NCI-H2171 (cell line): ENCODE measurements at places on chromosomes 16 and 17.

DNA sequence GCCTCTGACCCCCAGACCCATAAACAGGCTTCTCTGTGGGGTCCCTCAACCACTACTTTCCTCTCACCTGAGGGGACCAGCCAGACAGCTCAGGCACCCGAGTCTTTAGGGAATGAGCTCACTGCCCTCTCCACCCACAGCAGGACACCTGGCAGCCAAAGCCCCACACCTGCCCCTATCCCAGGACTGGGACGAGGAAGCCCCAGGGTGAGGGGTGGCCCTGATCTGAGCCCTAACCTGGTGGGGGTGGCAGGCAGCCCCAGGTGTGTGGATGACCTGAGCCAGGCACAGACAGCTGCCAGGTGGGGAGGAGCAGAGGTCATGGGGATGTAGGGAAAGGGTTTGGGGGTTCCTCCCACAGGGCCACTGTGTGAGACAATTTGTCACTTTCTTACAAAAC, 1.7 kb upstream of the TEX19 start:
- no peak for DNase-seq

- no peak for DNase-seq
Observed at GRCh38 chr16:50902457-50902856, 160.6 kb downstream of the CYLD start.

GRCh38 chr17:64460955-64461354, 12.0 kb downstream of the MILR1 start:
- no peak for DNase-seq

DNA sequence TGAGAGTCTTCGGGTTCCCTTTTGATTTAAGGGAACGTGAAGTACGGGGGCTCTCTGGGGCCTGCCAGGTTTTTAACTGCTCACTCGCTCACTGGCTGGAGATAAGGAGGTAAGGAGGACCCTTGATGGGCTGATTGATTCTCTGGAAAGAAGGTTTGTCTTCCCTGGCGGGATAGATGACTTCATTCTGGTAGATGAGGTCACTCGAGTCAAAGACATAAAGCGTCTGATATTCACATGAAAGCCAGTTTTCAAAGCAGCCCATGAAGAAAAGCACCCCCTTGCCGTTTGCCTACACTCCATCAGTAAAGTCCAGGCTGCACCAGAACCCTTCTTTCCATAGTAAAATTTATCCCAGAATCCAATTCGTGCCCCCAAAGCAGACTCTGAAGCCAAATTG, 233.7 kb upstream of the IRX5 start:
- DNase-seq, result no peak

DNA sequence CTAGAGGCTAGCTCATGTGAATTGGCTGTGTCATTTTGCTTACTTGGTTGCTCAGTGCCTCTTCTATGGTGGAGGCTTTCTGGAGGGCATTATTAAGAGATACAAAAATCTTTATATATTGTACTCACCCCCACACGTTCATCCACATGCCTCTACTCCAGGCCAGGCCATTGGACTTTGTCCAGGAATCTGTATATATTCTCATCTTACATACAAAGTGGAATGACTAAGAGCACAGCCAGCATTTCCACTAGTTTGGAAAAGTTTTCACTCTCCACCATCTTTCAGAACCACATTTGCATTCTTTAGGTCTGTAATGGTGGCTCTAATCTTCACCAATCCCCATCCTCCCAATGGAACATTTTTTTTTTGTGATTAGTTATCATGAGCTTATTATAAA, 4.8 kb upstream of the GLG1 start:
- DNase-seq, result no peak

DNA sequence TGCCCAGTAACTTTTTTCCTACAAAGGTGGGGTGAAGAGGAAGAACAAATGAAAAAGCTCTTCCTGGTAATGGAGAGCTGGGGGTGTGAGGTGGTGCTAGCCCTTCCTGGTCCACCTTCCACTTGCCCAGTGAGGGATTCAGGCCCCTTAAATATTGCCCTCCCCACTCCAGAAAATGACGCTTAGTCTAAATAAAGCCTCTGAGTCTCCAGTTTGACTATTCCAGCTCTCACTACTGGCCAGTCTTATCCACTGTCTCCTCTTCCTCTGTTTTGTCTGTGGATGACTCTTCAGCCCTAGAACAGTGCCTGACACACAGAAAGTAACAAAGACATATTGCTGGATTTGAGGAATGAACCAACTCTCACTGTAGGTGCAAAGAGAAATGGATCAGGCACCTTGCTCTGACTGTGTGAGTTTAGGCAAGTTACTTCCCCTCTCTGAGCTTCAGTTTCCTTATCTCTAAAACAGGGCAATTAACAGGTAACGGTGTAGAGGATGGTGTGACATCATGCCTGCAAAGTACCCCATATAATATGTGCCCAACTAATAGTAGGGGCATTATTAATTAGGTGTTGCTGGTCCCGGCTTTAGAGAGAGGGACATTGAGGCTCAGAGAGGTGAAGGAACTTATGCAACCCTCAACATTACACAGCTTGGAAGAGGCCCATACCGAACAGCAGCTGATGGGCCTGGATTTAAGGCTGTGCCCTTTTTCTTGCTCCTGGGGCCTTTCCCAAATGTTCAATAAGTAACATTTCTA, 21.3 kb downstream of the ZNF385C start:
- DNase-seq, result no peak

DNA sequence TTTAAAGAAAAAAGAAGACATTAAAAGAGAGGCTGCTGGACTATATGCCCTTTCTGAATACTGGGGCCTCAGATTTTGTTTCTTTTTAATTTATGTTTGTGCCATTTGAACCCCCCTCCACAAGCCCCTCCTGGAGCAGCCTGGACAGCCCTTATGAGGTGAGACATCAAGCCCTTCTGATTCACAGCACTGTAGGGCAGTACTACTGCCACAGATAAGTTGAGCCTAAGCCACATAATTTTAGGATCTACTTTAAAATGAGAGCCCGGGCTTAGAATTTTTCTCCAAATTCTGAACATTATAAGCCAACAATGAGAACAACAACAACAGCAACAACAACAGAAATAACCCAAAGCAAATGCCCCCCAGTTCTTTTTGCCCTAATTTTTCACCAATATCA, 256.9 kb upstream of the SALL1 start:
- no peak for DNase-seq
